Islet precursor cell (in vitro differentiated cells): ENCODE measurements at places on chromosomes 16 and 17.

DNA sequence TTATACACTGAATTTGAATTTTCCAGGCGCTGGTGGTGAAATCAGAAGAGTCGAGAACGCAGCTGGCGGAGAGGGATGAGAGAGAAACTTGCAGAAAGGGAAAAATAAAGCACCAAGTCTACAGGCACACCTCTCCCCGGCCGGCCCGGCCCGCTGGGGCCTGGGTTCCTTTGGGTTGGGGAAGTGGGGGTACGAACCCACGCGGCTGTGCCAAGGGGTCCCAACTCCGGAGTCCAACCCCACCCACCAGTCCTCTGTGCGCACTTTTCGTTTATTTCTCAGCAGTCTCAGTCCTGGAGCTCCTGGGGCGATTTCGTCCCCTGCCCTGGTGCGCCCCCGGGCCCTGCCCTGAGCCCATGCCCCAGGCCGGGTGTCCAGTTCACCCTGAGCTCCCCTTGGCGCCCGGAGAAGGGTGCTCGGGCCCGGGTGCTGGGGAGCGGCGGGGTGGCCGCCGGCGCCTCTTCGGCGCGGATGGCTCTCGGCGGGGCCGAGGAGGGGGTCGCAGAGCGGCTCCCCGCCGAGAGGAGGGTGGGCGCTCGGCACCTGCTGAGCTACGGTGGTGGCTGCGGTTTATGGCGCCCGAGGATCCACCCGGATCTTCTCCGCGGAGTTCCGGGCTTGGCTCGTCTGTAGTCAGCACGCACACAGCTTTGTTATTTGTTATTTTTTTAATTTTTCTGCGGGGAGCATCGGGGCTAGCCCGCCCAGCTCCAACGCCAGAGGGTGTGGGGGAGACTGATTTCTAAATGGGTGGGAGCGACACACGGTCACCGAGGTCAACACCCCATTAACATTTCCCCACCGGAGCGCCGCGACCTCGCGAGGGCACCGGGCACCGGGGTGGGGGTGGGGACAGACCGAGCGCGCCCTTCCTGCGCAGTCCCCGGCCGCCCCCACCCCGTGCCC is 15.7 kb upstream of the CBX8 start:
- DNase-seq = peak; percentile 57

DNA sequence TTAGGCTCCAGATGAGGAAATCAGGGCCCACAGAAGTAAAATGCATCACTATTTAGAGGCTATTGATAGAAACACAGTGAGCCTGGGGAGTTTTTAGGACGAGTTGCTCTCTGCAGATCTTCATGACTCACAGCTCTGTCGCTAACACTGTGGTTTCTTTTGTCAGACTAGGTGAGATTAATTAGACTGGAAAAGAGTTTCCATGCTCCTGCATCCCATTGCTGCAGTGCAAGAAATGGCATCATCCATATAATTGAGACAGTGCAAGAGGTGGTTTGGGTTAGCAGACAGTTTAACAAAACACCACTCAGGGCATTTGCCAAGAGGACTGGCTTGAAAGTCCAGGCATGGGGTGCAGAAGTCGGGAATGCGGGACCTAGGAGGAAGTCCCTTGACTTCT is 198.8 kb upstream of the CACNG5 start:
- peak; percentile 69 for DNase-seq

DNA sequence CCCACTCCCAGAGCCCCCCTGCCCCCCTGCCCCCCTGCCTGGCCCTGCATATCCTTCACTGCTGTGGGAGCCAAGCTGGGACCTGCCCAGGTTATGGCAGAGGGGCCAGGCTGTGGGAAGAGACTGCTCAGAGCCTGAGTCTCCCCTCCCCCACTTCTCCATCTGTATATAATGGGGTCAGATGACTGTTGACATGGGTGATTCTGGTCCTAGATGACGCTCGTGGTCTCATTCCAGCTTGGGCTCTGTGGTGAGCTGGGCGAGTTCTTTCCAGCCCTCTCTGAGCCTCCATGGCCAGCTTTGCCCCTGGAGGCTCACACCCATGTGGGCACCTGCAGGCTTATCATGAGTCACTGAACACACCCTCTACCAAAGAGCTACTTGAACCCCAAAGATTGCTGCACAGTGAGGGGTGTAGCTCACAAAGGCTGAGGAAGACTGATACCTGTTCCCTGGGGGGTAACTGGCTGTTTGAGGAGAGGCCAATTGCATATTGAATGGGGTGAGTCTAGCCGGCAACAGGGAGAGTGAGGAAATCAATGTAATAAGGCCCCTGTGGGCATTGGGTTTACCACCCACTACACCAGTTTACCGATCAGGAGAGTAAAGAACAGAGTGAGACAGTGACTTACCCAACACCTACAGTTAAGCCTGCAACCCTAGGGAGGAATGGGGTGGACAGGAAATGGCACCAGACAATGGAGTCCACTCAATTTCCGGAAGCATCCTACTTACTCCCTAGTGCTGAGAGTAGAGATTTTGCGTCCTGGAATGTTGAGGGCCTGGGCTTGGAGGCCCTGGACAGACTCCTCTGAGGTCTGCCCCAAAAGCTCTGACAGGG is 4.2 kb upstream of the SREBF1 start:
- peak; percentile 78 for DNase-seq

- no peak for DNase-seq
Measured at GRCh38 chr17:29629839-29630238, 7.1 kb upstream of the CORO6 start.

GRCh38 chr17:69588827-69589239 is 174.3 kb downstream of the MAP2K6 start:
- no peak for DNase-seq

GRCh38 chr17:50079334-50080095 is 15.6 kb upstream of the PDK2 start:
- DNase-seq = peak; percentile 76

GRCh38 chr16:2966808-2967191 is 2.3 kb upstream of the PAQR4 start:
- DNase-seq = no peak

DNA sequence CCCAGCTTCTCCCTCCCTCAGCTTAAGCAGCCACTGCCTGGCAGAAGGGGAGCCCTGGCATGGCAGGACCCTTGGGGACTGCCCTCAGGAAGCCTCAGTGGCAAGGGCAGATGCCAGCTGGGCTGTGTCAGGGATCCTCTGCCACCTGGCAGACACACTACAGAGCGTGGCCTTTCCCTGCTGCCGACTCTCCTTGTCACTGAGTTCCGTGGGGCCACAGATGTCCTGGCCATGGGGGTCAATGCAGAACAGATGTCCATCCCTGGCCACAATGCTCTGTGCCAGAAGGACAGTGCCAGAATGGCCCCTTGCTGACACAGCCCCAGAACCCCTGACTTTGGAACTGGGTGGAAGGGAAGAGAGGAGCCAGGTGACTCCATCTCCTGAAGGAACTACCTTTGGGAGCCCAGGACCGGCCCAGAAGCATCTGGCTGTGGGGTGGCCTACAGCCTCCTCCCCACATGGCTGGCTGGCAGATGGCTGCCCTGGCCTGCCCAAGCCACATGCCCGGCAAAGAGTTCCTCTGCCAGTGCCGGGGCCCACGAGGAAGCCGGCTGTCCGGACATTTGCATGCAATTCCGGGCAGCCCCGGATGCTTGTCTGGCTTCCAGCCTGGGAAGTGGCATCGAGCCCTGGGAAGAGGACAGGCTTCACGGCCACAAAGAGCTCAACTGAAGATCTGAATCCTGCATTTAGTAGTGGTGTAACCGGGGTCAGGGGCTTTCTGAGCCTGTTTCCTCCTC is 24.1 kb downstream of the NPTX1 start:
- no peak for DNase-seq

GRCh38 chr17:44585315-44585714 is 28.0 kb downstream of the FZD2 start:
- peak; percentile 85 for DNase-seq

DNA sequence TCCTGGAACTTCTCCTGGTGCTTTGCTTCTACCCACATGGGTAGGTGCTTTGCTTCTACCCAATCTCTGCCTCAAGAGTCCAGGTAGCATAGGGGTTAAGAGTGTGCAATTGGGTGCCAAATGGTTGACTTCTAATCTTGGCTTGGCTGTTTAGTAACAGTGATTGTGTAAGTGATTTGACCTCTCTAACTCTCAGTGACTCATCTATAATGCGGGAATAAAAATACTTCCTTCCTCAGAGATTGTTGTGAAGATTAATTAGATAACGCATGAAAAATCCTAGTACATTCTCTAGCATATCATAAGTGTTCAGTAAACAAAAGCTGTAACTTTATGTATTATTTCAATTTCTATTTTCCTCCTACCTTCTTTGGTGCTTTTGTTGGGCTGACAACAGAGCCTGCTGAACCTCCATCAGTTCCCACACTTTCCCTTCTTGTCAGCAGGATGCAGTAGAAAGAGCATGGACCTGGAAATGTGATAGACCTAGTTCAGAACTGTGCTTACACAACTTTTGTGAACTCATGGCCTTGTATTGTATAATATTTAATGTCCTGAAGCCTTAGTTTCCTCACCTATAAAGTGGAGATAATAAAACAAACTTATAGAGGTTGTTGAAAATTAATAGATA is 72.9 kb upstream of the SMIM36 start:
- DNase-seq = no peak
